Ascending aorta (tissue), 2 donors: ENCODE measurements at places on chromosomes 7 and 10. TPM values are rescaled to one million over a fixed set of nuclear protein-coding genes. Genes with fewer than 3 reads are reported as not detected.

SHTN1 gene
- 3.0 TPM for total RNA-seq

GRCh38 chr7:15245831-15246230, 316.0 kb downstream of the AGMO start:
- H3K36me3 ChIP-seq: no peaks in the 10 kb centered on the region
- H3K27me3 ChIP-seq: no peaks in the 10 kb centered on the region
- DNase-seq: no peak
- no peak overlapping the region for H3K4me3 ChIP-seq
- H3K27ac ChIP-seq: no peak overlapping the region

GRCh38 chr7:42869131-42870020, 42.5 kb downstream of the C7orf25 start:
- H3K36me3 ChIP-seq: no peaks in the 10 kb centered on the region
- no peak for DNase-seq
- no peaks in the 10 kb centered on the region for H3K27me3 ChIP-seq
- no peak overlapping the region for H3K27ac ChIP-seq

- no peak overlapping the region for H3K4me3 ChIP-seq
- no peak overlapping the region for H3K27ac ChIP-seq
- H3K4me1 ChIP-seq: peaks cover 19% of the 10 kb centered on the region
- no peaks in the 10 kb centered on the region for H3K27me3 ChIP-seq
Measured at GRCh38 chr7:101241015-101241363, 3.4 kb upstream of the CLDN15 start.

- H3K4me1 ChIP-seq: no peaks in the 10 kb centered on the region
- H3K4me3 ChIP-seq: no peak overlapping the region
- DNase-seq: no peak
- no peak overlapping the region for H3K27ac ChIP-seq
- no peaks in the 10 kb centered on the region for H3K27me3 ChIP-seq
Measured at GRCh38 chr10:89567576-89568245, 32.3 kb upstream of the SLC16A12 start.

SLC16A12 gene
- not detected for total RNA-seq

DNA sequence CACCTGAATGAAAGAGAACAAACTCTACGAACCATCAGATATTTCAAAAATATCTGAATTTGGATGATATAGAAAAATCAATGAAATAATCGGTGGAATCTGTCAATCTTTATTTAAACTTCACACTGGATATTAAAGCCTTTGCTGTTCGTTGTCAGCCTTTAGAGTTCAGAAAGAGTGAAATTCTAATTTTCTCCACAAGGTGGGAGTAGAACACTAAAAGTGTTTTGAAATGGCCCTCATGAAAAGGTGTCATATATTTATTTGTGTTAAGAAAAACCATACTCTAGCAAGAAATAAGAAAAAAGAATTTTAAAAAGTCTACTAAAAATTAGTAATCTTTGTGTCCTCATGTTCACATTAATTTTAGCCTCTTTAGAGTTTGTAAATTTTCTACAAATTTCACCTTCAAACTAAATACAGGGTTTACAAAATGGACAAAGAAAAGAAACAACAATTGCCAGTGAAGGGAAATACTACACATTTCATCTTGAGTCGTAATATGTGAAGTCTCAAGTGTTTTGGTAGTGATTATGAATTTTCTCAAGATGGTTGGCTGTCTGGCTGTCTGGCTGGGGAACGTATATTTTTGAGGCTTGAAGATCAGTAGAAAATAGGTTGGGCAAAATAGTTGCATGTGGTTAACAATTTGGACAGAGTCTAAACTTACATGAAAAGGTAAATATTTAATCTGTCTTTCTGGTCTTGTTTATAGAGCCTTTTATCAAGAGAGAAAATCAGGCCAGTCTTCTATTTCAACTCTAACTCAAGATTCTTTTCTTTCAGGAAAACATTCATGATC, 43.7 kb downstream of the DNAJB9 start:
- no peak for DNase-seq
- H3K27me3 ChIP-seq: no peaks in the 10 kb centered on the region
- no peaks in the 10 kb centered on the region for H3K36me3 ChIP-seq
- no peak overlapping the region for H3K4me3 ChIP-seq

- no peak for DNase-seq
- no peaks in the 10 kb centered on the region for H3K27me3 ChIP-seq
- no peaks in the 10 kb centered on the region for H3K36me3 ChIP-seq
Measured at GRCh38 chr7:636396-636795, 90.1 kb upstream of the DNAAF5 start.

GRCh38 chr7:157719008-157719682, 382.3 kb downstream of the DNAJB6 start:
- H3K36me3 ChIP-seq: no peaks in the 10 kb centered on the region
- no peaks in the 10 kb centered on the region for H3K27me3 ChIP-seq

TMEM225B gene
- 0.43 TPM for total RNA-seq

DNA sequence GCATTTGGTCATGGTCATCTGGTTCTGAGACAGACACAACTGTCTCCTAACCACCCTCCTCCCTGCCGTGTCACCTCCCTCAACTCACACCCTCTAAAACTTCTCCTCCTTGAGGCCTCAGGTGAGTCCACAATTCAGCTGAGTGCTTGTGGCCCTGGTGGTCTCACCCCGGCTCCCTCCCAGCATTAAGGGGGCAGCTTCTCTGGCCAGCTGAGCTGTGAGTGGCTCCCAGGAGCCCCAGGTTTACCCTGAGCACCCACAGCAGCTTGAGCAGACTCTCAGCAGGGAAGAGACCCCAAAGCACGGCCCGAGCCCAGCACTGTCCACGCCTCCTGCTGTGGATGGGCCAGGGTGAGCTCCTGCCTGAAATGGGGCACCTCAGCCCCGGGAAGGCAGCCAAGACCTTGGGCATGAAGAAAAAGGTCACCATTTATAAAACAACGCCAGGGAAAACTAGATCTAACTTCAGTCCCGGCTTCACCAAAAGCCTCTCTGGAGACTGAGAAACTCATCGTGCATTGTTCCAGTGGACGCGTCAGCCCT, 201.2 kb downstream of the TCERG1L start:
- no peak for DNase-seq
- no peaks in the 10 kb centered on the region for H3K36me3 ChIP-seq
- H3K27me3 ChIP-seq: no peaks in the 10 kb centered on the region
- no peak overlapping the region for H3K27ac ChIP-seq
- no peak overlapping the region for H3K4me3 ChIP-seq

- no peaks in the 10 kb centered on the region for H3K36me3 ChIP-seq
- no peak overlapping the region for H3K4me3 ChIP-seq
- H3K4me1 ChIP-seq: no peaks in the 10 kb centered on the region
- H3K27ac ChIP-seq: no peak overlapping the region
Measured at GRCh38 chr10:109616359-109616980, 306.8 kb downstream of the XPNPEP1 start.

DNA sequence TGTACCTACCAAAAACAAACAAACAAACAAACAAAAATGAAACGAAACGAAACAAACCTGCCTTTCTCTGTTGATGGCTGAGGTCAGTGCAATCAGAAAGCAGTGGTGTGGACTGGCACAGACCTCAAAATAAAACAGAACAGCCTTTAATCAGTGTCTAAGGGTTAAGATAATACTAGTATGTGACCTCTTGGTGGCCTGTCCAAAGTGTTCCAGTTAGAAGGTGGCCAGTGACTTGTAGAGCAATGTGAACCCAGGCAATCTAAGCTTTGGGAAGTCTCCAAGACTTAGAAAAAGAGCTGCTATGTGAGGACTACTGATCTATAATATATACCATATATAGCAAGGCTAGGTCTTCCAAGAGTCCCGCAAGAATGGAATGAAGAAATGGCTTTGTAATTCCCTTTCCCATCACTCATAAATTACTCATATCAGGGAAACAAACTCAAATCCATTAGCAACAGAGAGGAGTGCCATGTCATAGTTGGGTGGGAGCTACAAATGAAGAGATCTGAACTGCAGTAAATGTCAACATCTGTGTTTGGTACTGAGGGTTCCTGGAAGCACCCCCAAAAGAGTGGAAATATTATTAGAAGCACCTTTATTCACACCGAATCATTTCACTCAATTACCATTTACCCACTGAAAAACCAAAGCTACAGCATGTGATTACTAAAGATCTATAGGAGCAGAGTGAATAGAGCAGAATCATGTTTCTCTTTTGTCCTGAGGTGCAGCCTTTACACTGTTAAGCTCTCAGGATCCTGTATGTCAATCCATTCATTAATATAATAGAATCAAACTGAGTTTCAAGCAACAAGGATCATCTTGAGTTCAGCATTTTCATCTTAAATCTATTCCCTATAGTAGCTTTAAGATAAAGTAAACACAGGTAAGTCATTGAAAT, 28.0 kb downstream of the ABLIM1 start:
- no peaks in the 10 kb centered on the region for H3K27me3 ChIP-seq
- H3K4me3 ChIP-seq: no peak overlapping the region
- DNase-seq: no peak
- H3K4me1 ChIP-seq: peaks cover 3% of the 10 kb centered on the region
- no peaks in the 10 kb centered on the region for H3K36me3 ChIP-seq

DNA sequence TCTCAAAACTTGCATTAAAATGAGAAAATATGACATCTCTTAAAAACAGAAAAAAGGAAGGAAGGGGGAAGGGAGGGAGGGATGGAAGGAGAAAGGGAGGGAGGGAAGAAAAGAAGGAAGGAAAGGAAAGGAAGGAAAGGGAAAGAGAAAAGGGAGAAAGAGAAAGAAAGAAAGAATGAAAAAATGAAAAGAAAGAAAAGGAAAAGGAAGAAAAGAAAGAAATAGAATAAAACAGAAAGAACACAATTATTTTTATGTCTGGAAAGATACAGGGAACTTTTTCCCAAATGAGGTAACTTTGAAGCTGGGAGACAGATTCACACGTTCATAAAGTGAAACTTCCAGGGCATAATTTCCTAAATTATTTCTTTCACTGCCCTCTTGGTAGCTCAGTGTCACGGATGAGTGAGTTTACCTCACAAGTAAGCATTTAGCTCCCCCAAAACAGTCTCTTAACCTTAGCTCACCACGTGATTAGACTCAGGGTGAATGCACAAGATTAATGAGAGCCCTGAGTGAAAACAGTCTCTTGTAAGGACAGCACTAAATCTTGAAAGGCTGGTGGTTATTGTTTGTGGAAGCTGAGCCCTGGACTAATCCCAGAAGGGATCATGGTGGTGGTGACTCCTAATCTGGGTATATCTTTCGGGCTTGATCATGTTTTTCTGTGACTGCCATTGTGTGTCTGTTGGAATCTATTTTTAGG, 74.1 kb upstream of the HDAC9 start:
- no peak overlapping the region for H3K27ac ChIP-seq
- DNase-seq: no peak
- H3K4me3 ChIP-seq: no peak overlapping the region
- H3K27me3 ChIP-seq: no peaks in the 10 kb centered on the region
- no peaks in the 10 kb centered on the region for H3K36me3 ChIP-seq

ZNF239 gene
- total RNA-seq: 7.1 TPM

AFAP1L2 gene
- total RNA-seq: 30.4 TPM

GRCh38 chr10:74174521-74174920, 23.5 kb downstream of the ADK start:
- no peaks in the 10 kb centered on the region for H3K27me3 ChIP-seq
- H3K4me1 ChIP-seq: no peaks in the 10 kb centered on the region
- no peak overlapping the region for H3K4me3 ChIP-seq
- no peak for DNase-seq
- no peak overlapping the region for H3K27ac ChIP-seq
- H3K36me3 ChIP-seq: no peaks in the 10 kb centered on the region

GRCh38 chr7:158587162-158588084, at the start of gene PTPRN2:
TSS of gene PTPRN2 (minus strand) at chr7:158587823.
- DNase-seq: no peak
- H3K27me3 ChIP-seq: no peaks in the 10 kb centered on the region
- H3K4me1 ChIP-seq: peaks cover 13% of the 10 kb centered on the region
- H3K27ac ChIP-seq: no peak within 1 kb of the TSS

DNA sequence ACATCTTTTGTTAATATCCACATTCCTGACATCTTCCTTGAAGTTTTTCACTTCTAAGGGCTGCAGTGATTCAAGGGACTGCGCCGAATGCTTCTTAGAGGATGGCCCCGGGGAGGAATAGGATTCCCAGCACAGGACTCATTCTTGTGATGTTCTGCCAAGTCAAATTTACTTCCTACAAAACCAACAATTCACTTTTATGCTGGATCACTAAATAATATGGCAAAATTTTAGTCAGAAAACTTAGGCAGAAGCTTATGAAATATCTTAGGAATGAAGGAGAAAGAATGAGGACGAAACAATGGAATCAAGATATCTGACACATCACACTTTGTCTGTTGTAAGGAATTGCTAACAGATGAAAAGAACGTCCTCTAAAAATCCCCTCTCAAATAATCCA, 151.5 kb downstream of the JAZF1 start:
- H3K36me3 ChIP-seq: no peaks in the 10 kb centered on the region
- H3K4me1 ChIP-seq: no peaks in the 10 kb centered on the region
- no peaks in the 10 kb centered on the region for H3K27me3 ChIP-seq
- H3K4me3 ChIP-seq: no peak overlapping the region

DNA sequence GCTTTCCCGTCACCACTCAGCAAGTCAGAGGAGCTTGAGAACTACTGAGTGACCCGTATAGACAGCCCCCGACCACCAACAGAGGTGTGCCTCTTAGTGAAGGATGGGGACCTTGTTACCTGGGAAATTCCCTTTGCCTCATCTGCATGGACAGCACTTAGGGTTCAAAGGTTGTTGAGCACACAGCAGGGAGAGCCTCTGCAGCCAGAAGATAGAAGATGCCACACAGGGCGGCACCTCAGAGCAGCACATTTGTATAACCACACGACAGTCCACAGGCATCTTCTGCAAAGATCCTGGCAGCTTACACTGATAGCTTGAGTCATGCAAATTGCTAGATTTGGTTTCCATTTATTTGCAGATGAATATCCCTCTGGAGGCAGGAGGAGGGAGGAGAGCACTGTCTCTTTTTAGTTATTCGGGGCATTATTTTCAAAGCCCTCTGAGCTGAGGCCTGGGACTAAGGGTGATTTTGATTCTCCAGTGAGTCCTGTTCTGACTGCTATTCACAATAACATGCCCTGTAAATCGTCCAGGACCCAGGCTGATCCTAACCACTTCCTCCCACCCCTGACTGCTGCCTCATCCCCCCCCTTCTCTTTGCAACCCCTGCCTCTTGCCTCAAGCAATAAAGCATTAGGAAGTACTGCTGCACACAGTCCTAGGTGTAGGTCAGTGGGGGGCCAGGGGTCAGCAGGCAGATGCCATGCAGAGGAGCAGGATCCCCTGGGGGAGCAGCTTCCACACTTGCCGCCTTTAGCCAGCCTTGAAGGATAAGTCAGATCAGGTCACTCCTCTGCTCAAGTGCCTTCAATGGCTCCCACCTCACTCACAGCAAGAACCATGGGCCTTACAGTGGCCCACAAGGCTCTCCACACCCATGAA, 24.6 kb upstream of the INMT start:
- no peak for DNase-seq
- H3K36me3 ChIP-seq: no peaks in the 10 kb centered on the region
- H3K4me1 ChIP-seq: no peaks in the 10 kb centered on the region

DNA sequence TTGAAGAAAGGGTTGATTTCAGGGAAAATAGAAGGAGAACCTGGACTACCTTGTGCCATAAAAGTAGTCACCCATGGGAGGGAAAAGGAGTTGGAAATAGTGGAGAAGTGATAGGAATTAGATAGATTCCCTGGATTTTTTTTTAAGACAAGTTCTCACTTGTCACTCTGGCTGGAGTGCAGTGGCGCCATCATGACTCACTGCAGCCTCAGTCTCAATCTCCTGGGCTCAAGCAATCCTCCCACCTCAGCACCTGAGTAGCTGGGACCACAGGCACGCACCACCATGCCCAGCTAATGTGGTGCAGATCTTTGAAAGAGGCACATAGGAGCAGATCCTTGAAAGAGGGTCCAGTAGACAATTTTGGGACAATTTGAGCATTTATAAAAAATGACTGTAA, 9.5 kb upstream of the BLNK start:
- H3K27me3 ChIP-seq: no peaks in the 10 kb centered on the region
- no peak for DNase-seq
- no peak overlapping the region for H3K4me3 ChIP-seq
